Foreskin keratinocyte (primary cell): ENCODE measurements at places on chromosomes 4 and X.

DNA sequence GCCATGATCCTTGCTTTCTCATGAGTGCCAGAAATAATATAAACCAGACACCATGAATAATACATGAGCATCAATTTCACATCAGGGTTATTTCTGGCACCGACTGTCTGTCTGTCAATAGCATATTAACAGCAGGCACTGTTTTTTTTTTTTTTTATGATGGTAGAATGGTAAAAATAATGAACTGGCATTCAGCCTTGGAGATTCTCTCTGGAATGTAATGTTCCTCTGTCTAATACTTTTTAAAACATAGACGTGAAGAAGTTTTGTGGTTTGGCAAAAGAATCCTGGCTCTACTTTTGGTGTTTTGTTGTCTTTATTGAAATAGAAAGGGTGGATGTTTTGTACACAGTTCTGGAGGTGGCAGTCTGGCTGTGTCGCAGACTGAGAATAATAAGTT, 874.6 kb upstream of the PRKX start:
- DNase-seq: no peak

DNA sequence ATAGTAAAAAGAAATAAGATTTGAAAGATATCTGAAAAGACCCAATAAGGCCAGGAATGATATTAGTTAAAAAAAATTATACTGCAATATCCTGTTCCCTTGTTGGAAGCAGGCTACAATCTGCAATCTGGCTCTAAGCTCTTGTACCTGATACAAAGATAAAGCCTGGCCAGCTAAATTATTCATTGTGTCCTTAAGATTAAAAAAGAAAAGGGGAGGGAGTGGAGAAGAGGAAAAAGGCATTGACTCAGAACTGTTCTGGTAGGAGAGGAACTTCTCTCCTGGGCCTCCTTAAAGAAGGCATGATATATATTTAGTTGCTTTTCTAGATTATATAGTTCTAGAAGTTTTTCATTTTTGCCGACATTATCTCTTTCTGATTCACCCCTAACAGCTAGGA, 46.7 kb downstream of the IRF2 start:
- no peak for DNase-seq

- no peak for DNase-seq
Observed at GRCh38 chr4:146450524-146450923, 71.2 kb downstream of the SLC10A7 start.

DNA sequence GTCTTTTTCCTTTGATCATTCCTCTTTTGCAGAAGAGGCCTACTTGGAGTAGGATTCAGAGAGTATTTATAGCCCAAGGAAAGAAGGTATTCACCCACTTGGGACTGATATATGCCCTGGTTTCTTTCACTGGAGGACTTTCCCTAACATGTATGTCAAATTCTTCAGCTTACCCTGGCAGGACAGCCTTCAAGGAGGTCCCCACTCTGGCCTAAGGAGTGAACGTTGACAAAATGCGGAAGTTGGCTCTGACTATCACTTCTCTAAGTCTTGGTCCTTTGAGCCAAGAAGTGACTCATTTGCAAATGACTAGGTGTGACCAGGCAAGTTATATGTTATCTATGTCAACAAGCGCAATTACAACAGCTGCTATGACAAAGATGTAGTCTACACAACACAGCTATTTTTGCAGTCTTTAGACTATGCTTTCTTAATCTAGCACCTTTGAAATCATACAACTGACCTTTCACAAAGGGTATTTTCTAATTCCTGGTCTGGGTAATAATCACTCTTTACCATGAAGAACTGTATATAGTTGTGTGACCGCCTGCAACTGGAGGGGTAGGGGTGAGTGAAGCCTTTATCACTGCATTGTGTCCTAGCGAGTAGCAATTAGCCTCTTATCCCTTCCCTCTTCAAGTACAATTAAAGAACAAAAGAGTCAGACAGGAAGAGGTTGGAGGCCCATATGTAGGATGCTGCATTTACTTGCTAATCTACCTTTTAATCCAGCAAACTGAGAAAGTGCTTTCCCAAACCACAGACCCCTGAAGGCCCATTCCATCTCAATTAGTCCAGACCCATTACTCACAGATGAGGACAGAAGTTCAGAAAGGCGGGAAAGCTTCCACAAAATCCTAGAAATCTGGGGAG, 50.1 kb downstream of the RASGEF1B start:
- peak; percentile 89 for DNase-seq

DNA sequence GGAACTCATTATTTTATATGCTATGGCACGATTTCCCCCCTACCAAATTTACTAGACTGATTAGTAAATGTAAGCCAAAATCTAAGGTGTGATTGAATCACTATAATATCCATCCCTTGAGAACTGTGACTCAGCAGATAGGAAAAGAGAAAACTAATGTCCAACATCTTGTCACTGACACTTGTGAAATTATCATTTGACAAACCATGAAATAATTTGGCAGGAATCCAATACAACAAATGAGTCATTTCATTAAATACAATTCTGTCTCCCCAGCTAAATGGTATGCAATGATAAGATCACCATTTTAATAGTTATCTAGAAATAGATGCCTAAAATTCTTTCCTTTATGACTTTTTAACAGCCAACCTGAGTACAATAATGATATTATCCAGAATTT, 462.3 kb downstream of the DMD start:
- DNase-seq: peak; percentile 20

- no peak for DNase-seq
Observed at GRCh38 chrX:20309806-20310205, 43.1 kb upstream of the RPS6KA3 start.

GRCh38 chrX:45811326-45811725, 610.6 kb upstream of the DIPK2B start:
- no peak for DNase-seq

DNA sequence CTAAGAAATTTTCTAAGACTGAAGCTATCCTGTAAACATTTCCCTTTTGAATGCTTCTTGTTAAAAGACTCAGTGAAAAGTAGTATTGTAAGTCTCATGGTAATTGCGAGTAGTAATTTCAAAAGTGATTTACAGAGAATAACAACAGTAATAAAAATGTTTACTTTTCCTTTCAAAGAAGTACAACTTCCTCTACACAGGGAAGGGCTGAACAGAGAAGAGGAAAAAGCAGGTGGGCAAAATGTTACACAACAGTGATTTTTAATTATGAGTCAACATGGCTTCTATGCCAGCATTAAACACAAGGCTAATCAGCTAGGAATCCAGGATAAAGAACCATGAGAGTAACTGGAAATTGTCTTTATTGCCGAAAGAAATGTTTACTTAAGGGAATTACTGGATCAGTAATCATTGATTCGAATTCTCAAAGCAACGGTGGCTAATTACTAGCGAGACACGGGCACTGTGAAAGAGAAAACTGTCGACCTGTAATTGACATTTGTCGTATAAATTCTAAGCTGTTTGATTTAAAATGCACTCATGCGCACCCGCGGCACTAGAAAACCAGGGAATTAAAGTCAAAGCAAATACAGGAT, 15.4 kb downstream of the UTP3 start:
- DNase-seq: peak; percentile 68

DNA sequence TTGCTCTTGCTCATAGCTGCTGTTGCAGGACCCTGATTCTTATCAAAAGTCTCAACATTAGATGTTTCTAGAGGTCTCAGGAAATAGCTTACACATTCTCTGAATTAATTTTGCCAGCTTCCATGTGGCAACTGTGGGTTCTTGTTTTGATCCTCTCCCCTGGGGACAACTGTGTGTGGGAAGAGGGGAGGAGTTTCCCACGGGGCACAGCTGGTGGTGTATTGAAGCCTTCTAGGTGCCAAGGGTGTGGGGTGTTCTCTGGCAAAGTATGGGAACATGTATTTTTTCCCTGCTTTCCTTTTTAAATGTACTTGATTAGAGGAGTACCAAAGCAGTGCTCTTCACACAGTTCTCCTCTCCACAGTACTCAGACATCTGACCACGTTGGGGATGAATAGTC, 212.7 kb downstream of the RPA4 start:
- no peak for DNase-seq

DNA sequence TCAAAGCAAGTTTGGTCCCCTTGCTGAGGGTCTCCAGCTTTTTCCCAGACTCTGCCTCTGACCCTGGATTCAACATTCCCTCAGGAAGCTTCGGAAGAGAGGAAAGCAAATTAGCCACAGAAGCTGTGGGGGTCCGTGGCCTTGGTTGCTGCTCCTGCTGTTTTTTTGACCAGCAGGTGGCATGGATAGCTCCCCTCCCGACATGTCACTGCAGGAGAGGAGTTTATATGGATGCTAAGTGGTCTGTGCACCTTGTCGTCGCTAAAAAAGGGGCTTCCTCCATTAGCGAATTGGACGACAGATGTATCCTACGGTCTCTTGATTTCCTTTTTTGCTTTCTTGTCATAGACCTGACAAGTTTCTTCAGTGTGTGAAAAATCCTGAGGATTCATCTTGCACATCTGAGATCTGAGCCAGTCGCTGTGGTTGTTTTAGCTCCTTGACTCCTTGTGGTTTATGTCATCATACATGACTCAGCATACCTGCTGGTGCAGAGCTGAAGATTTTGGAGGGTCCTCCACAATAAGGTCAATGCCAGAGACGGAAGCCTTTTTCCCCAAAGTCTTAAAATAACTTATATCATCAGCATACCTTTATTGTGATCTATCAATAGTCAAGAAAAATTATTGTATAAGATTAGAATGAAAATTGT, 70.2 kb downstream of the CD38 start:
- DNase-seq: no peak

- no peak for DNase-seq
Observed at GRCh38 chr4:76854858-76855257, 43.1 kb downstream of the SOWAHB start.

DNA sequence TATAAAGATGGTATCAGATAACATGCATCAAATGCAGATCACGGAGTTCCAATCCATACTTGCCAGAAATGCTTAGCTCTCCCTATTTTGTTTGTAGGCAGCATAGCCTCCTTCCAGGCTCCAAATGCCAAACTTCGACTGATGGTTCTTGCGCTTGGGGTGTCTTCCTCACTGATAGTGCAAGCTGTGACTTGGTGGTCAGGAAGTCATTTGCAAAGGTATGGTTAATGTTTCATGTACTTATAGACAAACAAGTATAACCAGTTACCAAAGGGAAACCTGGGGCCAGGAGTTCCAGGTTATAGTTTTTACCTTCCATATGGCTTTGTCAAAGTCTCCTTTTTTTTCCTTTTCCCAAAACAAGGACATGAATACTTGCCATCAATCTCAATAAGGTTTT, 5.3 kb downstream of the CWH43 start:
- DNase-seq: peak; percentile 53

- DNase-seq: no peak
Observed at GRCh38 chr4:186666750-186667149, 56.9 kb downstream of the FAT1 start.

DNA sequence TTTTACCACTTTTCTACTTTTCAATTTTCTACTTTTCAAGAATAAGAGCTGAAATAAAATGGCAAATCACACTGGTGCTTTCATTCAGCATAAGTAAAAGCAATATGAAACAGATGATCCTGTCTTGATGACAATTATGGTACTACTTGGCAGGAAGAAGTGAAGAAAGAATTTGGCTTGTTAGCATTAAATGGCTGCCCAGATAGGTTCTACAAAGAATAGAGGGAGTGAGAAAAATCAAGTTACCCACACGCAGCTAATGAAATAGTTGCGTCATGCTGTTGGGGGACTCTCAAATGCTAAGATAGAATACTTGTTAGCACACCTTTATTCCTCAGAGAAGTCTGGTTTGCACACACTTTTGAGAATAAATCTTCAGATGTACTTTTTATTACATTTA, 12.5 kb upstream of the LCORL start:
- DNase-seq: no peak

DNA sequence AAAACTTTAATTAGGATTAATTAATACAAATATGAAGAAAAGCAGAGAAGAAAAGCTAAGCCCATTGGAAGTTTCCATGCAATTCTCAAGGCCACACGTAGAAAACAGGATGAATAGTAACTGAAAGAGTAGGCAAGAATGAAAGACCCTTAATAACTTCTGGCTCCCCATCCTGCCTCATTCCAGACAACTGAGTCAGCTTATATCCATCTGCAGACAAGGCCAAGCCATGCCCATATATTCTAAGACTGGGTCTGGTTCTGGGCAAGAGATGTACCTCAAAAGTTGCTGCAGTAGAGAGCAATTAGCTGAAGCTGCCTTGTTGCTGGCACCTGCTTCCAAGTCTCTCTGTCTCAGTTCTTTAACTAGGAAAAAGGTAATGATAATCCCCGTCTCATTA, 244.1 kb downstream of the GPC3 start:
- peak; percentile 0 for DNase-seq

GRCh38 chr4:183962419-183962818, 57.3 kb downstream of the STOX2 start:
- DNase-seq: no peak

GRCh38 chr4:44927399-44928380, 201.3 kb upstream of the GNPDA2 start:
- peak; percentile 1 for DNase-seq

DNA sequence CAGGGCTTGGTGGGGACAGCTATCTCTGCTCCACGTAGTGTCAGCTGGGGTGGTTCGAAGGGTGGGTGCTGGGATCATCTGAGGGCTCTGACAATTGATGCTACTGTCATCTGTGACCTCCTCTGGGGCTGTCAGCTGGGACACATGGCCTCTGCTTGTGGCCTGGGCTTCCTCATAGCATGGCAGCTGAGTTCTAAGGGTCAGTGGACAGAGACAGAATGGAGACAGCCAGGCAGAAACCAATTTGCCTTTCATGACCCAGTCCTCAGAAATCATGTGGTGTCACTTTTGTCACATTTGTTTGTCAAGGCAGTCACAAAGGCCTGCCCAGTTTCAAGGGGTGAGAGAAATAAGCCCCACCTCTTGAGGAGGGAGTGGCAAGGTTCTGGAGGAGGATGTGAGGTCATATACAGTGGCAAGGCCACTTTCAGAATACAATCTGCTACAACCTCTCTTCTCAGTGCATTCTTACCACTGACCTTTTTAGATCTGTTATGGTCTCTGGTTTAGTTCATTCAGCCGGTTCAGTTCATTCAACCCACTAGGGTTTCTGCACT, 103.6 kb upstream of the BCOR start:
- DNase-seq: no peak

- DNase-seq: no peak
Observed at GRCh38 chr4:146224326-146224966, 10.1 kb downstream of the REELD1 start.

- no peak for DNase-seq
Observed at GRCh38 chr4:105527081-105527480, 25.3 kb upstream of the ARHGEF38 start.

- DNase-seq: no peak
Observed at GRCh38 chr4:139142087-139142486, 34.9 kb downstream of the ELF2 start.

GRCh38 chr4:153706519-153706918, 22.4 kb downstream of the TLR2 start:
- DNase-seq: no peak

DNA sequence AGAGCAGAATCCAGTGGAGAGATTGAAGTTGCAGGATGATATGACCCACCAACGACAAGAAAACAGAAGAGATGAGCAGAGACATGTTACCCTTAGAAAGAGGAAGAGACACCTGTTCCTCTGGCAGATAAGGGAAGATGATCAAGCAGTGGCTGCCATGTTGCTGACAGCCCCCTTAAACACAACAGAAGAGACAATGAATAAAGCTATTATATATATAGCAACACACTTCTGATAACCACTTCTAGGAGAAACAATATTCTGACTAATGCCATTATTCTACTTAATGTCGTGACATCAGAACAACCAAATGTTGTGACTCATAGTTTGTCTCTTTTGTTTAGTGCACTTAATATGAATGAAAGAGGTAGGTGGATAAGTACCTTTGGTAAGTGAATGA, 44.9 kb downstream of the SH3RF1 start:
- peak; percentile 70 for DNase-seq
